Stimulated activated CD8-positive, alpha-beta memory T cell treated with anti-CD3 and anti-CD28 coated beads, Interleukin-4, amount 100 ng/mL, for 1 hour (primary cell): ENCODE measurements at places on chromosomes 12 and 14.
A peak's percentile ranks its signal among the peaks of the same experiment; 100 is the strongest.

- no peak for DNase-seq
Measured at GRCh38 chr12:75650595-75651341, 139.4 kb upstream of the KRR1 start.

DNA sequence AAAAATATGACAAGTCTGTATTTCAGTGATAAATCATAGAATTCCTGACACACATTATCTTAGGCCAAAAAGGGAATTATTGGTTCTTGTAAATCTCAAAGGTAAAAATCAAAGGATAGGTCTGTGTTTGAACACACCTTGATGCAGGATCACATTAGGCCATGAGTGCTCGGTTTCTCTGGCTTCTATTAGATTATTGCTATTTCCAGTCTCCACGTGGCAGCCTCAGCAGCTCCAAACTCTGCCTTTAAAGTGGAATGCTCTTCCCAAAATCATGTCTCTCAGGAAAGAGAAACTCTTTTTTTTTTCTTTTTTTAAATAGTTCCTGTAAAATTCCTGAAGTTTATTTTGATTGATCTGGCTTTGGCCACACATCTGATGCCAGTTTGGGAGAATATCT lies 105.6 kb upstream of the FRMD6 start:
- no peak for DNase-seq

DNA sequence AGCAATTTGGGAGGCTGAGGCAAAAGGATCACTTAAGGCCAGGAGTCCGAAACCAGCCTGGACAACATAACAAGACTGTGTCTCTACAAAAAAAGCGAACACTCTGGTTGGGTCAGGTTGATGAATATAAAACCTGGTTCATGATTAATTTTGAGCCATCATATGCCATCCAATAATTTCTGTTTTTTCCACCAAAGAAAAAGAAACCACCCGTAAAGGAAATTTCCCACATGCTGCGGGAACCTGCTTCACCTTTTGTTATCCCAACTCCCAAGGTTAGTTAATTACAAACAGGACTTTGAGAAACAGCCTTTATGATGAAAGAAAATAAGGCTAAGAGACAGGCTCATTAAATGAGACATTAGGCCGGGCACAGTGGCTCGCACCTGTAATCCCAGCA lies 24.1 kb upstream of the BICDL1 start:
- no peak for DNase-seq

DNA sequence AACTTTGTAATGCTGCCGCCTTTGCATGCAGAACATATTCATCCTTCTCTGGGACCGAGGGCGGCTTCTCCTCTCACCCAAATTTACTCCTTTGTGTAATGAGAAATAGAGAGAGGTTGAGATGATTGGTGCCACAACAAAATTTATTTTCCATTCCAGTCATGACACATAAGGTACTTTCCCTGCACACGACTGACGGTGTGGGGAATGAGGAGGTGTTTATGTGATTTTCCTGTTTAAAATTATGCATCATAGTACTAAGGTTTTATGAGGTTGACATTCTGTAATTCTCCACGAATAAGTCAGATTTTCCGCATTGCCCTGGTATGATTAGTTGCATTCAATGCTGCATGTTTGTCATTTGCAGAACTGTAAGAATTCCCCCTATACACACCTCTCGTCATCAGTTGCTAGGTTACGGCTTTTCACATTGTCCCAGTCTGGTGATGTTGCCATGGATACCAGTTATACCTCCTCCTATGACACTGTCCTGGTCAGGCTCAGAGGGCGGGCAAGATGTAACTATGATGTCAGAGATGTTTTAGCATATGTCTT lies 23.1 kb downstream of the BICDL1 start:
- peak; percentile 49 for DNase-seq

GRCh38 chr12:25130741-25131188 lies 64.2 kb downstream of the DNAI7 start:
- DNase-seq: no peak

DNA sequence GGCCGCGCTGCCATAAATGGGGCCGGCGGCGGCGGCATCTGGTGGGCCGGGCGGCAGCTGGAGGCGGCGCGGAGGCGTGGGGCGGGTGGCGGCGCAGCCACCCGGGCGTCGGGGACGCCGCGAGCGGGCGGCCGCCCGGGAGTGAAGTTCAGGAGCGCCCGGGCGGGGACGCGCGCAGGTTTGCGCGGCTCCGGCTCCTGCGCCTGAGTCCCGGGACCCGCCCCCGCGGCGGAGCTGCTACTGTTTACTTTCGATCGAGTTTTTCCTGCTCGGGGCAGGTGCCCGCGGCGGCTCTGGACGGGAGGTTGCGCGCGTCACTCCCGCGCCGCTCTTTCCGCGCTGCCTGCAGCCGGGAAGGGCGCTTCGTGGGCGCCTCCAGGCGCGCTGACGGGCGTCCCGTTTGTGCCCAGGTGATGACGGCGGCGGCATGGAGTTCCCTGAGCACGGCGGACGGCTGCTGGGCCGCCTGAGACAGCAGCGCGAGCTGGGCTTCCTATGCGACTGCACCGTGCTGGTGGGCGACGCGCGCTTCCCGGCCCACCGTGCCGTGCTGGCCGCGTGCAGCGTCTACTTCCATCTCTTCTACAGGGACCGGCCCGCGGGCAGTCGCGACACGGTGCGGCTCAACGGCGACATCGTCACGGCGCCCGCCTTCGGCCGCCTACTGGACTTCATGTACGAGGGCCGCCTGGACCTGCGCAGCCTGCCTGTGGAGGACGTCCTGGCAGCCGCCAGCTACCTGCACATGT lies at the start of gene ZBTB42:
Gene ZBTB42, plus strand, starts transcription at position 331 of the 749 bp plus-strand sequence. Its CDS starts 97 bp downstream, at position 428.
- peak; percentile 43 for DNase-seq

DNA sequence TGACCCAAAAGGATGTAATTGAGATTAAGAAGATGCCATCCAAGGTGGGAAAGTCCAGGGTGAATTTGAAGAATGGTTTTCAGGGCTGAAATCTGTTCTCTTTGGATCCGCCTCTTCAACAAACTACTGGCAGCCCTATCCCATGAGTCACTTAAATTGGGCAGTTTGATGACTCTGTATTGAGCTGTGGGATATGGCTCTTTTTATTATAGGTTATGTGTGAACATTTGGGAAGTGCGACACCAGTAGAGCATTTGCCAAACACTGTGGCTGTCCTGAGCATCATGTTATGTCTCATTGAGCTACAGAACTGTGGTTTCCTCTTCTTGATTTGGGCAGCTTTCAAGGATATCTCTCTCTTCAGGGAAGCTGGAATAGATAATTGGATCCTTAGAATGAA lies 22.3 kb downstream of the IFT43 start:
- DNase-seq: no peak

DNA sequence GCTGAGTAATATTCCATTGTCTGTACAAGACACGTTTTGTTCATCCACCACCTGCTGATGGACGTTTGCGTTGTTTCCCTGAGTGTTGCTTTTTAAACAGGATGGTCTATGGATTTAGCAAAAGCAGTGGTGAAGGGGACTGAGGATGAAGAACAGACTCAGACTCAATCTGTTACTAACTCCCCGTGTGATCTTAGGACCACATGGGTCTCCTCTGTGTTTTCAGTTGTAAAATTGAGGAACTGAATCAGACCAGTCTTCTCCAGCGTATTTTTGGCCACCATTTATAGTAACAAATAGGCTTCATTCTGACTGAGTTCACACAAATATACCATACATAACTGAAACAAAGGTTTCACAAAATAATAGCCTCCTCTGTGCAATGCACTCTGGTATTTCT lies 85.6 kb downstream of the FOXN3 start:
- DNase-seq: no peak

GRCh38 chr14:101111620-101112290 lies 208.2 kb upstream of the RTL1 start:
- no peak for DNase-seq

GRCh38 chr14:23121361-23121771 lies 2.3 kb upstream of the CEBPE start:
- no peak for DNase-seq

DNA sequence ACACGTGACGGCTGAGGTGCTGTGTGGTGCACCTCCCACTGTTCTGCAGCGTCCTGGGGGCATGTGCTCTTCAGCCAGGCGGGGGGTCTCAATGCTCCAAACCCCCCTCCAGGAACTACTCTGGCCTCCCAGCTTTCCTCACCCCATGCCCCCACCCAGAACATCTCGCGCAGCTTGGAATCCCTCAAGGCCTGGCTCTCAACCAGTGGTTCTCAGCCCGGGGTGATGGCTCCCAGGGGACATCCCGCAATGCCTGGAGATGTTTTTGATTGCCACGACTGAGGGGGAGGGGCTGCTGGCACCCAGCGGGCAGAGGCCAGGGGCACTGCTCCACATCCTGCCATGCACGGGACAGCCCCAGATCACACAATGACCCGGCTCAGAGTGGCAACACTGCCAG lies 78.9 kb upstream of the DICER1 start:
- DNase-seq: no peak

DNA sequence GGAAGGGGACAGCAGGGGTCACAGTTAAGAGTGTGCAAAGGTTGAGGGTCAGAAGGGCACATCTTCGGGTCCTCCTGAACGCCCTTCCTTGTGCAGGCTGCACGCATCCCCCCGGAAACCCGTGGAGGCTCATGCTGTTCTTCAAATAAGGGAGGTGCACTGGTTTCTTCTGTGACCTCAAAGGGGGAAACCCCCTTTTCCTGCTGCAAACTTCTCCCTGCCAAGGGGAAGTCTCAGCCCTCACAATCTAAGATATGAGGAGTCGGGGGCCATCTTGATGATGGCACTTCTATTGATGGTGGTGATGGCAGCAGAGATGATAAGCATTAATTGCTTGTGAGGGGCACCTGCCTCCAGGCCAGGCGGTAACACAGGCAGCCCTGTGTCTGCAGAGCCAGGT lies 40.0 kb downstream of the ISCA2 start:
- DNase-seq: no peak

GRCh38 chr12:11069854-11070365 lies 7.8 kb upstream of the TAS2R46 start:
- no peak for DNase-seq

DNA sequence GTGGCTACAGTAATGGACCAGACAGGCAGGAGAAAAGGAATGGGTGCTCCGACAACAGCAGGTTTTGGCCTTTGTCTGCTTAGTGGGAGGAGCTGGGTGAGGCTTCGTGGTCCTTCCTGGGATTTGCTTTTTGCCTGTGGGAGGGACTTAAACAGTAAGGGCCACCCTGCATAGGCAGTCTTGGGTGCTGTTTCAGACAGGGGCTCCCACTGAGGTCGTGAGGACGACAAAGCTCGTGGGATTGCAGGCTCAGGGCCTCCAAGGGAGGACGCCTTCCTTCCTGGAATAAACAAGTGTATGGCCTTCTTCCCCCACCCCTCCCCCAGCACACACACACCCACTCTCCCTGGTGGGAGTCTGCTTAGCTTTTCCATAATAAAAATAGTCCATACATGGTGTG lies 63.1 kb downstream of the FZD10 start:
- DNase-seq: no peak

DNA sequence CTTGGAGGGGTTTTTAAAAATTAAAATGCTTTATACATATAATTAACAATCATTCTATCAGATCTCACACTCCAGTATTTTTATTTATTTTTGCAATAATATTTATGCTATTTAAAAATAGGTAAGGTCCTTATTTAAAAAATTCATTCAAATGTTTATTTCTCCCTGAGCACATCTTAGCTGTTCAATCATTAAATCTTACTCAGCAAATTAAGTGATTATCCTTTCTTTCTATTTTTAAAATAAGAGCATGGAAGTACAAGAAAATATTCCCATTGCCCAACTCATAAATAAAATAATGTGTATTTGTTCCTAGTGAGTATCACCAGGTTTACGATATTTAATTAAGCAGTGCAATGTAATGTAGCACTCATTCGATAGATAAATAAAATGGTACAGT lies 357.2 kb upstream of the RPL10L start:
- no peak for DNase-seq

GRCh38 chr14:33972583-33973081 lies 21.8 kb upstream of the EGLN3 start:
- DNase-seq: no peak

GRCh38 chr12:4439736-4440135 lies 5.9 kb downstream of the FGF6 start:
- DNase-seq: no peak

- no peak for DNase-seq
Measured at GRCh38 chr14:95238487-95239298, 81.0 kb downstream of the CLMN start.

- no peak for DNase-seq
Measured at GRCh38 chr12:95177201-95177768, 40.0 kb downstream of the FGD6 start.

- DNase-seq: no peak
Measured at GRCh38 chr14:101878211-101878821, 86.1 kb upstream of the DYNC1H1 start.

- DNase-seq: no peak
Measured at GRCh38 chr14:83470959-83471695, 1937.5 kb upstream of the SEL1L start.

- DNase-seq: no peak
Measured at GRCh38 chr14:55867719-55868118, 250.5 kb upstream of the PELI2 start.

- DNase-seq: no peak
Measured at GRCh38 chr14:45156067-45156466, 20.3 kb downstream of the FANCM start.

DNA sequence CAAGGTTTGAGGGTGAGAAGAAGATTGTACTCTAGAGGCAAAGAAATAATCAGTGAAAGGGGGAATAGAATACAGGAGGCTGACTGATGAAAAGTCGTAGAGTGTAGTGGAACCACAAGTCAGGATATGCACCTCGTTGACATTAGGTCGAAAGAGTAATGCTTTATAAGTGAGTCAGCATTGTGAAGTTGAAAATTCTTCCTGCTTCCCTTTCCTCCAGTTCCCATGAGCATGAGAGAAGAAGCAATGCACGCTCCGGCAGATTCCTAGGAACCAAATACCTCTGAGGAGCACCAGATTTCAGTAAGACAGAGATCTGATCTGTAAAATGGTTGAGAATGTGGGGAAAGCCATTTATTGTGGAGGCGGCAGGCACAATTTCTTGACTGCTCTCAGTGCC lies 16.5 kb downstream of the CCER1 start:
- DNase-seq: no peak

DNA sequence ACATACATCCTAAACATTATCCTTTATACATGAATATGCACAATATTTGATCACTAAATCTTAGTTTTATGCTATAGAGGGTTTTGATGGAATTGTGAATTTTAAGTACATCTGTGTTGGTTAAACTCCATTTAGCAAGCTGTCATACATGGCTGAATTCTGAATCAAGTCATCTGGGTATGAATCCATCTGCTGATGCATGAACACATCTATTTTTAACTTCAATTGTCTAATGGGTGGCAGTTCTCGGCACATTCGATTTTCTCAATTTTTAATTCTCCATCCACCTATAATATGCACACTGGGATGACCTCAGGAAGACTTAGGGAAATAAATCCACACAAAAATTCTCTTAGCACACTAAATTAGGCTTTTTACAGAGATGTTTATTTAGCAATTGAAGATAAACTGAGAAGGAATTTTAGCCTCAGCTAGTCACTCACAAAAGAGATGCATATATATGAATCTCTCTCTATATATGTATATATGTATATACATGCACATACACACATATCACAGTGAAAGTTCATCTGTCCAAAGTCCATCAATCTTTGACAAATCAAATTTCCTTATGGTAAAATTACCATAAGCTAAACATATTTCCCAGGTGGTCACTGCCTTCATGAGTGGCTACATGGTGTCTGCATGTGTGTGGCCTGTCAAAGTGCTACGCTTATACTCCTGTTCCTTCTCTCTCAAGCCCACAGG lies 44.5 kb upstream of the VPS33A start:
- no peak for DNase-seq

GRCh38 chr12:1533205-1533601 lies 61.2 kb downstream of the FBXL14 start:
- DNase-seq: no peak

- DNase-seq: no peak
Measured at GRCh38 chr14:22650046-22650739, 6.0 kb upstream of the OR6J1 start.

- no peak for DNase-seq
Measured at GRCh38 chr12:77767335-77767734, 63.4 kb upstream of the NAV3 start.
